ENCODE measurements at places on chromosomes 11 and 22.

GRCh38 chr11:74077193-74077592, 68.3 kb upstream of the UCP3 start:
- no peak for DNase-seq

- no peak for DNase-seq
Observed at GRCh38 chr11:115077740-115078139, 399.4 kb downstream of the NXPE2 start.

DNA sequence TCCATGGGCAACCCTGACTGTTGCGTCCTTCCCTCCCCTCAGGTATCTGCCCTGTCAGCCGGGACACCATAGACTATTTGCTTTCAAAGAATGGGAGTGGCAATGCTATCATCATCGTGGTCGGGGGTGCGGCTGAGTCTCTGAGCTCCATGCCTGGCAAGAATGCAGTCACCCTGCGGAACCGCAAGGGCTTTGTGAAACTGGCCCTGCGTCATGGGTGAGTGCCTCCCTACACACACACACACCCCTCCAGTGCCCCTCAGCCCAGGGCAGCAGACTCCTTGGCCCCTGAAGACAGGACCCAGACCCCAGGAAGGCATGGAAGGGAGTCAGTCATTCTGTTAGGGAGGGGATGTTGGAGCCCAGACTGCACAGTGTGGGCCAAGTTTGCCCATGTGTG, 17.9 kb upstream of the UVRAG start:
- DNase-seq: no peak

GRCh38 chr11:15873501-15873900, 482.8 kb downstream of the SOX6 start:
- DNase-seq: no peak

DNA sequence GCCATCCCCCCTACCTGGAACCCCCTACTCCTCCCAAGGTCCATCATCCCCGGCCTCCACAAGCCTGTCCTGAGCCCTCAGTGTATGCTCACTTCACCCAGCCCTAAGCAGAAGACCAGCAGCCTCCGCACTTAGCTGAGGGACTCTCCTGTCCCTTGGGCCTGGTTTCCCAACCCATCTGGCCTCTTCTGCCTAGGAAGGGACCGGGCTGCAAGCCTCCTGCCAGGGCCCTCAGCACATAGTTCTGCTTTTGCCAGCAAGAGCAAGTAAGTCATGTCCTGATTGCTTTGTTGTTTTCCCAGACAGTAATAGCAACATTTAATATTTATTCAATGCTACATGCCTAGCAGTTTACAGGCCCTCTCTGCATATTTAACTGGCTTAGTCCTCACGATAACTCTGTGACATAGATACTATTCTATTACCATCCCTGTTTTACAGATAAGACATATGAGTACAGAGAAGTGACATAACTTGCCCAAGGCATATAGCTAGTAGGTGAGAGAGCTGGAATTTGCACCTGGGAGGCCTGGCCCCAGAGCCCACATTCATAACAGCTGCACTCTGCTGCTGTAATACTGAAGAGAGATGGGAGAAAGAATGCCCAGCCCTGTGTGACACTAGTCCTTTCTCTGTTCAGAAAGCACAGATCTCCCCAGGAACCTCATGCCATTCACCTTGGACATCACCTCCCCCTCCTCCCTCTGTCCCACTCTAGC, 139.2 kb downstream of the PARVA start:
- DNase-seq: no peak

- DNase-seq: no peak
Observed at GRCh38 chr22:32687801-32688200, 113.7 kb upstream of the TIMP3 start.

DNA sequence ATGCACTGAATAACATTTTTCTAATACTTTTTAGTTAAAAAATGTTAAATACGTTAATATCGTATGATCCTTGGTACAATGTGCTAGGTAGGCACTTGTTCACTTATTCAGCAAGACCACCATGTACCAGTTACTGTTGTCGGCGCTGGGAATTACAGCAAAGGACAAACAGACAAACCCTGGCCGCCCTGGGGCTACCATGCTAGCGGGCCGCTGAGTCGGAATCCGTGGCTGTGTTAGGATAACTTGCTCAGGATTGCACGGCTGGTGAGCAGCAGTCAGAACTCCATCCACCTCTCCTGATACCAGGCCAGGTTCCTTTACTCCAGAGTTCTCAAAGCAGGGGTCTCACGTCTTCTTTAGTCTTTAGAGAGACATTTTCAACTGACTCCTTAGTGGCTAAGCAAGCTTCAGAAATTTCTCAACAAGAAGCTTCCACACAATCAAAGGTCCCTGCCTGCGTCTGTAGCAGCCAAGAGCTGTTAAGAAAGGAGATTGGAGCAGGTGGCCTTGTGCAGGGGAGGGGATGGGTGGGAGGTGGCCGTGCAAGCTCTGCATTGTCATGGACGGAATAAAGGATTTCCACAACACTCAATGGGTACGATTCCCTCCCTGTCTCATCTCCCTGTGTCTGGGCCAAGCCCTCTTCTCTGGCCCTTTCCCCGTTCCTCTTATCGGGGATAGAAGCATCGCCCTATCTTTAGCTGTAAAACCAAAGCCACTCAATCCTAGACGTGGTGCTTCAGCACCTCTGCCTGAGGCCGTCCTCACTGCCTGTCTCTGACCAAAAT, 39.8 kb upstream of the NNMT start:
- no peak for DNase-seq

DNA sequence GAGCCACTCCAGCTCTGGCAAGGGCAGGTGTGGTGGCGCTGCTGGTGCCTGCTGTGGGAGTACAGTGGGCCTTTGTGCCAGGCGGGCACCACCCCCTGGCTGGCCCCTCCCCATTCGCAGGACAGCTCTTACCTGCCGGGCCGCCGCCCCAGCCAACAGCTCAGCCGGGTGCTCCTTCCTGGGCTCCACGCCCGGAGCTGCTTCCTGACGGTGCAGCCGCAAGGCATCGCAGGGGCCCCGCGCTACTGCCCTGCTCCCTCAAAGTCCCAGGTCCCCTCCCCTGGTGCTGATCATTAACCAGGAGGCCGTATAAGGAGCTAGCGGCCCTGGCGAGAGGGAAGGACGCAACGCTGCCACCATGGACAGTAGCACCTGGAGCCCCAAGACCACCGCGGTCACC, at the start of gene SLC5A1:
Gene SLC5A1, plus strand, starts transcription at position 338 of the 400 bp plus-strand sequence. Its CDS starts 21 bp downstream, at position 359.
- DNase-seq: no peak

DNA sequence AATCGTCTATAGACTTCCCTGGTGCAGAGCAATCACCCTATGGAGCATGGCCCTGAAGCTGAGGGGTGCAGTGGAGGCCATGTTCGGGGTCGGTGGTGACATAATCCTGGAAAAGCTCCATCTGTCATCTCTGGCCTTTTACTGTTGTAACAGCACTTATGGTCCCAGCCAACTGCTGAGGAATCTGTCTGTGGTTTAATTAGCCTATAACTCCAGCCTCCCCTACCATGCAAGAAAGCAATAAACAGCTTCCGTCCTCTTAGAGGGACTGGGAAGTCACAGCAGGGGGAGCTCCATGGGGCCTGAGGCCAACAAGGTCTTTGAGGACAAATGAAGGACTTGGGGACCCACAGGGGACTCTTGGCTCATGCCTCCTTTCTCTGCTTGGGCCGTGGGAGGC, 159.1 kb upstream of the NECTIN1 start:
- no peak for DNase-seq

Measured in stimulated activated CD4-positive, alpha-beta T cell treated with anti-CD3 and anti-CD28 coated beads, TNF-alpha, amount 100 ng/mL, for 48 hours (primary cell).